ENCODE measurements at places on chromosomes 4 and X.

GRCh38 chr4:89765966-89766365, 71.0 kb downstream of the SNCA start:
- DNase-seq, result no peak

GRCh38 chr4:182893047-182893446, 24.1 kb downstream of the DCTD start:
- no peak for DNase-seq

GRCh38 chr4:40736910-40737309, 12.8 kb upstream of the NSUN7 start:
- peak; percentile 49 for DNase-seq

GRCh38 chr4:179586460-179586859, 2144.2 kb upstream of the AGA start:
- no peak for DNase-seq

- no peak for DNase-seq
Measured at GRCh38 chr4:155305619-155306018, 71.1 kb downstream of the MAP9 start.

DNA sequence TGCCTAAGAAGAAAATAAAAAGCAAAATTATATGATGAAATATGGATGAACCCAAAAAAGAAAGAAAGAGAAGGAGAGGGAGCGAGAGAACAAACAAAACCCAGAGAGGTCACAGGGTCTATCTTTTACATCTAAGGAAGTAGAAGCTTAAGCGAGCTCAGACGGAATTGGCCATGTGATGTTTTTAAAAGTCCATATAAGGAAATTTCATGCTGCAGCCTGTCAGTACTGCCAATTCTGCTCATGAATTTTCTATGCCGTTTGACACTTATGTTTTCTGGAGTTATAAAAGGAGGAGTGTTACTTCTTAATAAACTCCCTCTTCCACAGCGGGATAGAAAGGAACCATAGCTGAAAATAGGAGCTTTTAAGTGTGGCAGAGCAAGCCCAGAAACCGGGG, 32.9 kb upstream of the DCX start:
- no peak for DNase-seq

GRCh38 chr4:85514783-85515182, 39.8 kb downstream of the ARHGAP24 start:
- no peak for DNase-seq

DNA sequence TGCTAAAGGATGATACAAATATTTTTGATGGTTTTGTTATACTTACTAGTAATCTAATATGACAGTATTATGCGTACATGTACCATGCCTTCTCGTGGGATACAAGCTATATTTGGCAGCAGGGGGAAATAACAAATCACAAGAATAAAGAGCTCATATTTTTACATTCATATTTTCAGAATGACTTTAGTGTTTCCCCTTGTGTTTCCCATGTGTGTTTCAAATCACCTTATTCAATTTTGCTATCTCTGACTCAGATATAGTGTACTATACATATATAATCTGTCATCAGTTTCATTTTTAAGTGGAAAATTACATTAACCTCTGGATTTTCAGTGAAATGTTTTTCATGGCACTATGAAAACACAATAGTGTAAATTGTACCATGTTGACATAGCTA, 146.8 kb downstream of the RPA4 start:
- no peak for DNase-seq

DNA sequence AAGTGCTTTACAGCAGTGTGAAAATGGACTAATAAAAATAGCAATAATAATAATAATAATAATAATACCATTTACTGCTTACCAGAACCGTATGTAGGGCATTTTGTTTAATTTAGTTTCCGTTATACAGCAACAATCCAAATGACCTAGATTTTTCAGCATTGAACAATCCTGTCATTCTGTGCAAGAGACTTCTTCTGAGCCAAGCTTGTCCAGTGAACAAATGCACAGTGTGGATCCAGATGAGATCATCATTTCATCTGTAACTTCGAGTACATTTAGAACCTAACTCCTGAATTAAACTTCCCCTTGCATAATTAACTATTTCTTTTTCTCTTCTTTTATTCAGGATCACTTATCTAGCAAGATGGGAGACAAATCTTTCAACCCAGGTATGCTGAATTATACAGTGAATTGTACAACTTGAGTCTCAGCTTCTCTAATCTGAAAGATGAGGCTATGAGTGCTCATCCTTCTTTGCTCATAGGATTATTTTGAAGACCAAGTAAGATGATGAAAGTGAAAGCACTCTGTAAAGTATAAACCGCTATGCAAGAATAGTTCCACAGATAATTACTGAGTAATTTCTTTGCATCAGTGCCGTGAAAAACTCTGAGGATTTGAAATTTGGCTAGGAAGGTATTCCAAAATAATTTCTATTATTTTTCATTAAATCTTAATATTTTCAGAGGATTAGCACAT, 6.6 kb downstream of the CLNK start:
- DNase-seq, result no peak

DNA sequence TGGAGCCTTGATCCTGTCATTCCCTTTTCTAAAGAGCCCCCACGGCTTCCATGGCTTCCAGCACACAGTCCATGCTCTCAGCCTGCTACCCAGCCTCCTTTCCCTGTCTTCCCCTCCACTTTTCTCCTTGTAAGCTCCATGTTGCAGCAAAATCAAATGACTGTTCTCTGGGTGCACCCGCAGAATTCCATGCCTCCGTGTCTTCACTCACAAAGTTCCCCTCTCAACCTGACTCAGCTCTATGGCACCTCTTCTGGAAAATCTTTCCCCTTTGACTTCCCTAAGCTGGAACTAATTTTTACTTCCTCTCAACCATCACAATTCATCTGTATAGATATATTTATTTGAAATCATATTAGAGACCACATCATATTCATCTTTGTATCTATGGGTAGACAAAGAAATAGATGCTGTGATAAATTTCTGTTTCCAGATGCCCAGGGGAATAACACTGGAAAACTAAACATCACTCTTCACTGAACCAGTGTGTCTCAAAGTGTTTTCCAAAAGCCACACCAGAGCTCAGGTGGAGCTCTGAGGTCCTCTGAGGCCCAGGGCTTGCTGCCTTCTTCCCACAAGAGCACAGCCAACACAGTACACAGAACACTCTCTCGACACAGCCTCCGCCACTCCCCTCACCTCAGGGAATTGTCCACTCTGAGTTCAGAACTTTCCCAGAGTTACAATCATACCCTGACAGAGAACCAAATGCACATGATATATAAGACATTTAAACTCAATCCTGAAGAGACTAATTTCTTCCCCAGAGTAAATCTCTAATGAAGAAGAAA, 3.3 kb downstream of the SETD7 start:
- no peak for DNase-seq

DNA sequence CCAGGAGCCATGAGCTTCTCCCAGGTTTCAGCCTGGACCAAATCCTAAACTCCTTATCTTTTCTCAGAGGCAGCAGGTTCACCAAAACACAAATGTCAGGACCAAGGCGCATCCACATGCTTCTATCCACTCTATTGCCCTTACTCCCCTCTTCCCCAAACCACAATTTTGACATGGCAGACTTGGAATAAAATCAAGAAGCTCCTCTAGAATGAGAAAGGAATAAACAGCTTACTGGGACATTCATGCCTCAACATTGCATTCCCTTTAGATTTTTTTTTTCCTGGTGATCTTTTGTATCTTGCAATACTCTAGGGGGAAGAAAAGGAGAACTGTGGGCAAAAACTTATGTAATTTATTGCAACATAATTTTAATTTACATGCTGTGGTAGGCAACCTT, 119.1 kb downstream of the TSPAN5 start:
- DNase-seq, result no peak

DNA sequence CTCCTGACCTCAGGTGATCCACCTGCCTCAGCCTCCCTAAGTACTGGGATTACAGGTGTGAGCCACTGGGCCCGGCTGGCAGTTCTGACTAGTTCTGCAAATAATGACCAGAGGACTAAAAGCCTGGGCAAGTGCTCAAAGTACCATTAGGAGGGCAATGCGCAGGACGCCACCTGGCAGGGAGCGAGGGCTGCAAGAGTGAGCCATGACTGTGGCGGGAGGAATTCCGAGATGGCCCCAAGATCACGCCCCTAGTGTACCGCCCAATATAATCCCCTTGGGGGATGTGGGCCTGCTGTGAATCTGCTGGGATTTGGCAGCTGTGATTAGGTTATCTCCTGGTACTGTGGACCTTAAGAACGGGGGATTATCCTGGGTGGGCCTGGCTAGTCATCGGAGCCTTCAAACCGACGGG, 26.2 kb upstream of the GPR78 start:
- DNase-seq, result no peak

DNA sequence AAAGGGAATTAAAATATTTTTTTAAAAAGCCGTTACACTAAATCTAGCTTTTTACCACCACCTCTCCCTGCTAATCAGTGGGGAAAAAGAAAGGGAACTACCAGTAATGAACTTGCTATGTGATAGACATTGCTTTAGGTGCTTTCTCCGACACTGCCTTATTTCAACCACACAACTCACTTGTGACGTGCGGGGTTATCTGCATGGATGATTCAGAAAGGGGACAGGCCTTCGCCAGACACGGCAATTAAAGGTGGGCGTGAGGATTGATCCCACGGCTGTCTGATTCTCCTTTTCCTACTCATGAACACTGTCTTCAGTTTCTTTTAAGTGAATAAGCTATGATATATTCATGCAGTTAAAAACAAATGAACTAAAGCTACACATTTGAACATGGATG, 882 bp upstream of the CXCR3 start:
- DNase-seq, result no peak

DNA sequence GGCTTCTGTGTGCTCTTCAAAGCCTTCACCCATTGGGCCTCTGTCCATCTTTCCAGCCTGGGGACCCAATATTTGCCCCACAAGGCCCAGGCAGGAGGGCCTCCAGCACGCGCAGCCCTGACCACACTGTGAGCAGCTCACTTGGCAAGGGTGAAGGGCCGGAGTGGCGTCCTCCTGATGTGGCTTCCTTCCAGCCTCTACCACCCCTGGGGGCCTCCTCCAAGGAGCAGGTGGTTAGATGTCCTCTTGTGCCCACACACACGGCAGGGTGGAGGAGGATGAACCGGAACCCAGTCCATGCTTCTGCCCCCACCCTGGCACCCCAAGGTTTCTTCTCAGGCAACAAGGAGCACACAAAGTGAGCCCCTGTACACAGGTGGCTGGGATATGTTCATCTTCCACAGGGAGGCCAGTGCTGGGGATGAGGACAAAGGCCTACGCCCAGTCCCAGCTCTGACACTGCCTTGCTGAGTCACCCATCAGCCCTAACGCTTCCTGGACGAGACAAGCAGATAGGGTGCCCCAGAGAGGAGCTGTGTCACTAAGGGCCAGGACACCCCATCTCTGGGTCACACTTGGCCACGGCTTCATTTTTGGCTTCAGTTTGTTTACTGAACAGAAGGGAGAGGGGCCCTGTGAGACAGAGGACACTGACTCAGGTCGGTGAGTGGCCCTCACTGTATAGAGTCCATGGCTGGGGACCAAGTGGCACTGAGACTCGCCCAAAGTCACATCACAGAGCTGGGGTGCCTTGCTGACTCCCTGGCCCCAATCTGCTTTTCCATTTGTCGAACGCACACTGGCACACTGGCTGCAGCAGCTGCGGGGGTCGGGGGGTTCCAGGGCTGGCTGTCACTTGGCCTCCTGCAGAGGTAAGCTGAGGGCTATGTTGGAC, 1.9 kb downstream of the UBL4A start:
- DNase-seq, result peak; percentile 70

DNA sequence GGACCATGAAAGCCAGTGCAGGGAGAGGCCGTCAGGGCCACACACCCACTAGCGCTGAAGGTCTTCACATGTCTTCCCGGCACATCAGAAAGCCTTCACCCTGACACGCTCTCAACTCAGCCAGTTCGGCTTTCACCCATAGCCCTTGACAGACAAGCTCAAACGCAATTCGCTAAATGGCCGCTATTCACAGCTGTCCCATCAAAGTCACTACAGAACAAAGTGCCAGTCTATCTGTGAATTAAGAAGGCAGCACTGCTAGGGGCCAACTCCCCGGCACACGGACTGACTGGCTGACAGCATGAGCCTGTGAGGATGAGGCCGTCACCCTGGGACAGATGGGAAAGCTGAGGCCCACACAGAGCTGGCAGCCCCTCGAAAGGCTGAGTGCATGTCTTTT, 45.7 kb downstream of the ACOX3 start:
- no peak for DNase-seq

DNA sequence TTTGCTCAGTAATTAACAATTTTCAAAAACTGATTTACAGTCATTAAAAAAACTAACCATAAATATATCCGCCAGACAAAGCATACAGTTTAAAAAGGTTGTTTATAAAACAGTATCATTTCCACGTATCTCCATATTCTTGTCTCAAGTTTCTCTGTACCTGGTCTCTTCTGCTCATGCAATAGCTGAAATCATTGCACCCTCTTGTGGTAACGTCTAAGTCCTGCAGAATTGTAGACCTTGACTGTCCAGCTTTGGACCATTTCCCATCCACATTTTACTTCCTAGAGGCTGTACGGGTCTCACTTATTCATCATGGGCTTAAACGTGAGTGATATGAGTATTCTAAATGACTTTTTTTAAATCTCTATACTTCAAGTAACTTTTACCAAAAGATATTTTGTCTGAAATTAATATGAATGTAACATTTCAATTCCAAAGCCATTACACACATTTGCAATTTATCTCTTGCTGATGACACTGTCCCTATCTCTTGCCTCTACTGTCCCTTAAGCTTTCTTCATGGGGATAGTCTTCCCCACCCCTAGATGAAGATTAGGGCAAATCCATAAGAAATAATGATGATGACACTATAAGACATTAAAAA, 118.5 kb downstream of the BTC start:
- peak; percentile 51 for DNase-seq

DNA sequence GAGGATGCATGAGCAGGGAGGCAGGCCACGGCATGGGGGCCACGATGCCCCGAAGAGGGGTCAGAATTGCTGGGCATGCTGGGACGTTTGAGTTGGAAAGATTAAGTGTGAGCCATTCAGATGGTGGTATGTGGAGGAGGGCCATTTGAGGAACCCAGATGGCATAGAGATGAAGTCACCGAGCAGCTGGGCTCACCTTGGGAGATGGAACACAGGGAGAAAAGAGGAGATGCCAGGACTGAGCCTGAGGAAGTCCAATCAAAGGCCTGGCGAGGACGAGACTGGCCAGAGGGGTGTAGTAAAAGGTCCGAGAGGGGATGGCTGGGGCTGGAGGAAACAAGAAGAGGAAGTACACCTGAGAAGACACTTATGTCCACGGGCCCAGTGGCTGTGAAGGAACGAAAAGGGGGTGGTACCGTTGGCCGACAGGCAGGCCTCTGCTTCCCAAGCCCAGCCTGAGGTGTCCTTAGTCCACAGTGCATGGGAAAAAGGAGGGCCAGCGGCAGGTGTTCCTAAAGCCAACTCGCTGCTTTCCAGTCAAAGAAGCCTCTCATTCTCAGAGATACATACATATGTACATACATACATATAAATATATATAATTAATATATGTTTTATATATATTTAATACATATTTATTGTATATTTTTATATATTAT, 54.6 kb upstream of the CLCN4 start:
- no peak for DNase-seq

GRCh38 chr4:154485127-154485773, 6.3 kb downstream of the DCHS2 start:
- peak; percentile 16 for DNase-seq

- no peak for DNase-seq
Measured at GRCh38 chr4:126124818-126125217, 810.1 kb downstream of the FAT4 start.

GRCh38 chr4:5730993-5731990, 20.3 kb downstream of the EVC start:
- DNase-seq, result peak; percentile 78

Data from CD14-positive monocyte (primary cell).